ENCODE measurements at places on chromosomes 13 and 19.

GRCh38 chr13:110123041-110123809, 183.7 kb downstream of the COL4A1 start:
- DNase-seq: no peak

DNA sequence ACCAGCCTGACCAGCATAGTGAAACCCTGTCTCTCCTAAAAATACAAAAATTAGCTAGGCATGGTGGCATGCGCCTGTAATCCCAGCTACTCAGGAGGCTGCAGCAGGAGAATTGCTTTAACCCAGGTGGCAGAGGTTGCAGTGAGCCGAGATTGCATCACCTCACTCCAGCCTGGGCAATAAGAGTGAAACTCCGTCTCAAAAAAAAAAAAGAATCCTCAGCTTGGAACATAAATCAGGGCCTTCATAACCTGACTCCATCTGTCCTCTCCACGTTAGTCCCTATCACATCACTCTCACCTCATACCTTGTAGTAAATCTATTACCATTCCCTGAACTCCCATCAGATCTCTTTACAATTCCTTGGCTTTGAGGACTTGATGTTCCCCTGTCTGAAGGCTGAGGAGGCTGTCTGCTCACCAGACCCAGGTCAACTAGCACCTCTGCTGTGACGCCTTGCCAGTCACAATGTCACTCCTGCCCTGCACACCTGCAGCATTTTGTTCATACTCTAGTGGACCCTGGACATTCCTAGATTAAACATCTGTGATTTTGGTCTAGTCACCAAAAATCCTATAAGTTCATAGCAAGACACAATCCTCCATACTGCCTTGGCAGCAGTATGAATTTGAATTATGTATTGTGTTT, 15.9 kb downstream of the LHFPL6 start:
- DNase-seq: no peak

DNA sequence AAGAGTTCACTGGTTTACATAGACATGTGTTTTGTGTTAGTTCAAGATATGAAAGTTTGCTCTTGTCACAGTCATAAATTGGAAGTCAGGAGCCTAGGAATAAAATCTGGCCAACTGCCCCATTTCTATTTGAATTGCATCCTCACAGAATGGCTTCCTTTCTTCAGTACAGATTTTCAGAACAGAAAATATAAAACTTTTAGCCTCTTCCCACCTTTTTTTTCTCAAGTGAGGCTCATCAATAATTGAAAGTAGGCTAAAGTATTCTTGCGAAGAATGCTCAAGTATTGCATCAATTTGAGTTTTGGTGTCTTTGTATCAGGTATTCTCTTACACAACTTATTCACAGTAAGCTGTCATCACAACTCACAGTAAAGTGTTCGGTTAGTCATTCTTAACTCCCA, 802.7 kb downstream of the PCDH9 start:
- no peak for DNase-seq

DNA sequence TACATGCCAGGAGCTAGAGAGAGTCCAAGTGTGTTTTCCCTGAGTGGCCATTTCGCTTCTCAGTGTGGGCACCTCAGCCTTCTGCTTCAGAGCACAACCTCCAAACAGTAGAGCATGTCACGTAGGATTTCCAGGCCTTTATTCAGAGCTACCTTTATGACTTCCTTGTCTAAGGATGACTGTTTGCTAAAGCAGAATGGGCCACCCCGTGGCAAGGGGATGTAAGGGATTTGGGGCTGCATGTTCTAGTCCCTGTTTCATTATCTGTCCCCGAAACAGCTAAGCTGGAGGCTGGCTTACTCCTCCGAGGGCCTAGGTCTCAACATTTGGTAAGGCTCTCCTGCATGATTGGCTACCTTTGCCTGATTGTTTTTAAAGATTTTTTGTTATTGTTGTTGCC, 6.0 kb downstream of the RNASEH2B start:
- DNase-seq: no peak

GRCh38 chr19:55333870-55334269, 5.8 kb upstream of the KMT5C start:
- no peak for DNase-seq

DNA sequence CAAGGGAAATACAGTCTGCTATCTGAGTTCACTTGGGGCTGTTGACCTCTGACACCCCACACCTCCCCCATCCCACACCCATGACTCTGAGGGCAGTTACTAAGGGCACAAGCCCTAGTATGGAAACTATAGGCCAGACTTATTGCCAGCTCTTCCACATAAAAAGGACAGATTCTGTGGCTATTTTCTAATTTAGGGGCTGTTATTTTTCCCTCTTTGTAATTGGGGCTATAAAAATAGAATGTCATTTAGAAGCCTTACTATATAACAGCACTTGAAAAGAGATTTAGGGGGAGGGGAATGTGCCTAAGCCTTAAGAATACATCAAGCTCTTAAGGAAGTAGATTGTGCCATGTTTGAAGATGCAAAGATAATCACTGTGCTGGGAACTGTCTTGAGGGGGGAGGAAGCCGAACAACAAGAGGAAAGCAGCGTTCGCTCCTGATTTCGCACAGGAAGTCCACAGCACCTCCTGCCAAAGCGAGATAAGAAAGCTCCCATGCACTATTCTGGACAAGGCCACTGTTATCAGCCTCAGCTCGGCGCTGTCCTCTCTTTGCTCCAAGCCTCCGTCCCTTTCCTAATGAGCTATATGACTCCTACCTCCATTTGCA, 86.6 kb downstream of the FLT1 start:
- no peak for DNase-seq

- no peak for DNase-seq
Measured at GRCh38 chr19:43470288-43470687, 4.9 kb upstream of the LYPD3 start.

DNA sequence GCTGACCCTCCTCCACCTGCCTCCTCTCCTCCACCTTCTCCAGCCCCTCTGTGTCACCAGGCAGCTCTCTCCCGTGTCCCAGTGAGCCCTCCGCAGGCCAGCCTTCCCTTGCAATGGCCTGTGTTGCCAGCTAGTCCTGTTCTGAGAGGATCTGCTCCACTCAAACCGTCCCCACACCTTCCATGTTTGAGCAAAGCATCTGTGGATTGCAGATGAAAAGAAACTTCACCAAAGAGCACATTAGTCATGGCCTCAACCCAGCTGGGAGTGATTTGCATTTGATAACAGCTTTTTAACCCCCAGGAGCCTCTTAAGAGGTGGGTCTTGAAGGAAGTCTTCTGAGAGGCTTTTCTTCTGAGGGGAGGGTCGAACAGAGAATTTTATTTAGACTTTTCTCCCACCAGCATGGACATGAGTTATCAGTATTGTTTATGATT, 72.8 kb downstream of the COL4A2 start:
- DNase-seq: no peak

GRCh38 chr13:23433171-23434153, at the start of gene SACS:
SACS (minus strand) TSS chr13:23433702; CDS start chr13:23411239, 22,463 bp downstream.
- DNase-seq: peak; percentile 37

DNA sequence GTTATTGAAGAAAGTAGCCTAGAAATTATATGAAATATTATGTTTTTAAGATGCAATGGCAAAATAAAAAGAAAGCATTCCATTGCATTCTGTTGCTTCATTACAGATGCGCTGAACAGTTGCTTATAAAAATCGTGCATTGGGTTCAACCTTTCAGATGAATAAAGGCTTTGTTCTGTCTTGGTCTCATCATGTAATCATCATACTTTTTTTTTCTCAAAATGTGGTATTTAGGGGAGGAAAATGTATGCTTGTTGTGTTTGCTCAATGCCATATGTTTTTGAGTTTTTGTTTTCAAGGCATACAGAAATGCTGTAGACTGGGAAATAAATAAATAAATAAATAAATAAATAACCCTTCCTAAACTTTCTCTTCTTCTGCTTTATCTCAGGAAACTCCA, 1.1 kb upstream of the MBNL2 start:
- peak; percentile 43 for DNase-seq

- DNase-seq: no peak
Measured at GRCh38 chr13:77431449-77431848, 104.1 kb upstream of the SCEL start.

GRCh38 chr19:49718511-49718910, 27.6 kb downstream of the CPT1C start:
- DNase-seq: peak; percentile 16

GRCh38 chr13:91540158-91540736, 141.8 kb downstream of the GPC5 start:
- no peak for DNase-seq

- no peak for DNase-seq
Measured at GRCh38 chr13:94346261-94347019, 133.0 kb downstream of the DCT start.

- DNase-seq: no peak
Measured at GRCh38 chr13:45895881-45896280, 44.3 kb upstream of the SIAH3 start.

DNA sequence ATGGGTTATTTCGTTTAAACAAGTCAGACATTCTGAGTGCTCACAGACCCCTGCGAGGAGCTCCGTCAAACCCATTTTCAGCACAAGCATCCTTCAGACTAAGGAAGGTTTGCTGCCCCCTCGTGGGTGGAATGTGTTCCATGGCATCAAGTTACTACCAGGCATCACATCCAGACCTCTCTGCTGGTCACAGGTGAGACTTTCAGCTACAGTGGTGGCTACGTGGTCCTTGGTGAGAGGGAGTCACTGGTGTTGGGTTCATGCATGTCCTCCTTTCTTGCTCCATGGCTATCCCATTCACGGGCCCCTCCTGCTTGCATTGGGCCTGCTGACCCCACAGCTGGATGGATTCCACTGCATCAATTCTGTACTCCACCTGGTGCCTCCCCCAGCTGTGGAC, 9.1 kb upstream of the LILRB5 start:
- peak; percentile 78 for DNase-seq

DNA sequence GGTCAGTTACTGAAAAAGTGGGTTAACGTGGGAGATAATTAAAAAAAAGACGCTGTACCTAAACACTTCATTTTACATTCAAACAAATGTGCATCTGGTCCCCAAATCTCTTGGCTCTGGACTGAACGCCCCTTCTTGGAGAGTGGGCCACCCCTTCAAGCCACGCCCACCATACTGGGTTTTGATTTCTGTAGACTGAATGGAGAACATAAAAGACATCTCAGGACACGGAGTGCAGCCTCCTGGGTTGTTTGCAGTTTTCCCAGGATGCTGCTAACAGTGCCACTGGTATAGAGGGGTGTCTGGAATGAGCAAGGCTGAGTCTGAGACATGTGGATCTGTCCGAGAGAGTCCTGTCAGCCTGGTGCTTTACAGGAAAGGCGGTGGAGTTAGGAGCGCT, 10.6 kb downstream of the TFDP1 start:
- DNase-seq: no peak

- DNase-seq: no peak
Measured at GRCh38 chr19:39053276-39054090, 21.1 kb upstream of the FBXO27 start.

GRCh38 chr19:17847538-17848366, at the start of gene JAK3:
JAK3 (minus strand) TSS chr19:17847982; CDS start chr19:17844417, 3,565 bp downstream.
- peak; percentile 48 for DNase-seq

DNA sequence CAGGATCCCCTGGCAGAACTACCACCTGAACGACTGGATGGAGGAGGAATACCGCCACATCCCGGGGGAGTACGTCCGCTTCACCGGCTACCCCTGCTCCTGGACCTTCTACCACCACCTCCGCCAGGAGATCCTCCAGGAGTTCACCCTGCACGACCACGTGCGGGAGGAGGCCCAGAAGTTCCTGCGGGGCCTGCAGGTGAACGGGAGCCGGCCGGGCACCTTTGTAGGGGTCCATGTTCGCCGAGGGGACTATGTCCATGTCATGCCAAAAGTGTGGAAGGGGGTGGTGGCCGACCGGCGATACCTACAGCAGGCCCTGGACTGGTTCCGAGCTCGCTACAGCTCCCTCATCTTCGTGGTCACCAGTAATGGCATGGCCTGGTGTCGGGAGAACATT, 7.5 kb downstream of the FUT2 start:
- no peak for DNase-seq

DNA sequence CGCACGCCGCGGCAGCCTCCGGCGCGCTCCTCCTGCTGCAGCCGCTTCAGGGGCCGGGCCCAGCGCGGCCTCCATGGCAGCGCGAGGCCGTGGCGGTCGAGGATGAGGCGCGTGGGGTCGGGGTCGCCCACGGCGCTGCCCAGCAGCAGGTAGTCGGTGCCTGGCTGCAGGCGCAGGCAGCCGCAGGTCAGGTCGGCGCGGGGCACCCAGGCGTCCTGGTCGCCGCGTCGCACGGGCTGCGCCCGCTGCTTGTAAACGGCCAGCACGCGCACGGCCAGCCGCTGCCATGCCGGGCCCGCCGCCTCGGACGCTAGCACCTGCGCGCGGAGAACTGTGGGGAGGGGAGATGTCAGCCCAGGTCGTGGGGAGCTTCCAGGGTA, 11.1 kb downstream of the NTN5 start:
- no peak for DNase-seq

DNA sequence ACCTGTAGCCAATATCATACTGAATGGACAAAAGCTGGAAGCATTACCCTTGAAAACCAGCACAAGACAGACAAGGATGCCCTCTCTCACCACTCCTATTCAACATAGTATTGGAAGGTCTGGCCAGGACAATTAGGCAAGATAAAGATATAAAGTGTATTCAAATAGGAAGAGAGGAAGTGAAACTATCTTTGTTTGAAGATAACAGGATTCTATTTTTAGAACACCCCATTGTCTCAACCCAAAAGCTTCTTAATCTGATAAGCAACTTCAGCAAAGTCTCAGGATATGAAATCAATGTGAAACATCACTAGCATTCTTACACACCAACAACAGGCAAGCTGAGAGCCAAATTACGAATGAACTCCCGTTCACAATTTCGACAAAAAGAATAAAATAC, 17.8 kb upstream of the CCNA1 start:
- no peak for DNase-seq

GRCh38 chr13:97125810-97126738, 96.1 kb upstream of the MBNL2 start:
- DNase-seq: no peak

- no peak for DNase-seq
Measured at GRCh38 chr13:30799356-30799824, 64.0 kb downstream of the ALOX5AP start.

DNA sequence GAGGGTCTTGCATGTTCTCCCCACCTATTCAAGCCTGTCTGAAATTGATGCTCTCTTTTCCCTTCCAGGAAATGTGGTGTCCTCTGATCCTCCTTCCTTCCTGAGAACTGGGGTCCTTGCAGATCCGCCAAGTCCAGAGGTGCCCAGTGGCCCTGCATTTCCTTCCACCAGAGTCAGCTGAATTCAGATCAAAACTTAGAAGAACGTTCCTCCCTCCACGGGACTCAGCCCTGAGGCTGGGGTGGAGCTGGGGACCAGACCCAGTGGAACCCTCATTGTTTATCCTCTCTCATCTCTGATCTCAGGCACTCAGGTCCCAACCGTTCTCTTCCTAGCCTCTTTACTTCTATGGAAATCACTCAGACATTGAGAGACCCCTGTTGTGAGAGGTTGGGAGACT, 477.3 kb downstream of the TSHZ3 start:
- no peak for DNase-seq

Measured in SK-MEL-5 (cell line).